ENCODE measurements at places on chromosomes 11 and 22.

DNA sequence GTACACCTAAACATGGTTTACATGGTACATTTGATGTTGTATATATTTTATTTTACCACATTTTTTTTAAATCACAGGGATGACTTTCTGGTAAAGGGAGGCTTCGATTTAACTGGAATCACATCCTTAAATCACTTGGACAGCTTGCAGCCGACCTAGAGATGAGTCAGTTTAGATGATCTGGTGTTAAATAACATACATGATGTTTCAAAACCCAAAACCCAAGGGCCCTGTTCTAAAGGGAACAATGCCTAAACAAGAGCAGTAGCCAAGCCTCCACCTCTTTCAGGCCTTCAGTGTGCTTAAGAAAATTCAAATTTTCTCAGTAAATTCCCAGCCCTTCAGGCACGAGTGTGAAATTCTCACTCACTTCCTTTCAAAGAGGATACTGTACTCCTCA, 108.8 kb downstream of the WT1 start:
- DNase-seq: no peak

DNA sequence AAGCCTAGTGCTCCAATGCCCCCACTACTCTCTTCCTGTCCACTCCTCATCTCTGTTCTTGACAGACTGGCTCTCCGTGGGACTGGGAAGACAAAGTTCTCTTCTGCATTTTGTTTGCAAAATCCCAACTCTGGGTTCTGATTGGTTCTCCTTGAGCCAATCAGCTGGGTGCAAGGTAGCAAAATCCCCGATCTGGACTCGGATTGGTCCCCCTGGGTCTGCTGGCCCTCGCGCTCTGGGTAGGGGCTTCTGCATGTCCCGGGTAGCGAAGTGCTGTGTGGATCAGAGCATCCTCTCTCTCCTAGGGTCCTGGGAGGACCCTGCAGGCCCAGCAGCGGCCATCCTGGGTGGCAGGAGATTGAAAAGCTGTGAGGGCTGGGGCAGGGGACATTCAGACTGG, 22.3 kb upstream of the A4GALT start:
- DNase-seq: no peak

DNA sequence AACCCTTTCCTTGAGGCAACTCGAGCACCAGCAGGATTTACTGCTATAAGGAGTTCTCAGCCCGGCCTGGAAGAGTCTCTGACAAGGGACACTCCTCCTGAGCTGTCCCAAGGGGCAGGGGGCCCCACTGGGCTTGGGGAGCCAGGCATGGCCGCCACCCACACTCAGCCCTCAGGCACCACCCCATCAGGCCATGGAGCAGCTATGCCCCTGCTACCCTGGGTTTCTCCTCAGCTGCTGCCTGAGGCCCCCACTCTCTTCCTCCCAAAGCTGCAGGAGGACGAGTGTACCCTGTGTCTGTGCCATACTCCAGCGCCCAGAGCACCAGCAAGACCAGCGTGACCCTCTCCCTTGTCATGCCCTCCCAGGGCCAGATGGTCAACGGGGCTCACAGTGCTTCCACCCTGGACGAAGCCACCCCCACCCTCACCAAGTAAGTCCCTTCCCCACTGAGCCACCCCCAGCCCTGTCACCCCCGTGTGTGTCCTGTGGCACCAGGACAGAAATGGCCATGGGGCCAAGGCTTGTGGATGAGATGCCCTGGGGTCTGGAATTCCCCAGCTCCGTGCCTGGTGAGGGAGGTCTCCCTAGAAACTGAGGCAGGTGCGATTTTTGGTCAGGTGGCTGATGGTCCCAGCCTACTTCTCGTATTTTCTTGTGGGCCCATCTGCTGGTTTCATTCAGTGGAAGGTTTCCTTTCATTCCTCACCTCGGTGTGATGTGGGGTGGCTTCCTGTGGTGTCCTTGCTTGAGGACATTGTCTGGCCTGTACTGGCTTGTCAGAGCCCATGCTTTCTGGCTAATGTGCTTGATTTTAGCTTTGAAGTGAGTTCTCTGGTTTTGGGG, 28.4 kb downstream of the TAB1 start:
- no peak for DNase-seq

GRCh38 chr11:116742104-116742503, 30.7 kb downstream of the BUD13 start:
- DNase-seq: no peak

GRCh38 chr22:19410941-19411689, 20.4 kb downstream of the HIRA start:
- DNase-seq: no peak
